Jurkat, Clone E6-1 (cell line): ENCODE measurements at places on chromosomes 11 and 22.

GRCh38 chr11:133390803-133391202, 141.5 kb downstream of the OPCML start:
- DNase-seq = no peak

GRCh38 chr22:26168939-26169314, 335 bp upstream of the SEZ6L start:
- no peak for DNase-seq

GRCh38 chr11:95242091-95242844, 11.3 kb upstream of the SESN3 start:
- no peak for DNase-seq

DNA sequence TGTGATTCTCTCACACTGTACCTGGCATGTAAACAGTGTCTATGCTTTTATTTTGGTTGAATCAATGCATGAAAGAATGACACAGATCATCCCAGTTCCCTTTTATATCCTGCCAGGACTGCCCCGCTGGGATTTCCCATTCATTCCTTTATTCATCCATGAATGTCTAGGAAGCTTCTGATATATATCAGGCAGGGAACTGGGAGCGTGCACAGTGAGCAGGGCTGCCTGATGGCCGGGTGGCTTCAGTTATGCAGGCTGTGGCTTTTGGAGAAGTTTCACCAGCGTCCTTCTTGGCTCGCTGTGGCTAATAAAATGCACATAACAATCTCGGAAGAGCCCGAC, 789.0 kb downstream of the TBC1D22A start:
- no peak for DNase-seq

DNA sequence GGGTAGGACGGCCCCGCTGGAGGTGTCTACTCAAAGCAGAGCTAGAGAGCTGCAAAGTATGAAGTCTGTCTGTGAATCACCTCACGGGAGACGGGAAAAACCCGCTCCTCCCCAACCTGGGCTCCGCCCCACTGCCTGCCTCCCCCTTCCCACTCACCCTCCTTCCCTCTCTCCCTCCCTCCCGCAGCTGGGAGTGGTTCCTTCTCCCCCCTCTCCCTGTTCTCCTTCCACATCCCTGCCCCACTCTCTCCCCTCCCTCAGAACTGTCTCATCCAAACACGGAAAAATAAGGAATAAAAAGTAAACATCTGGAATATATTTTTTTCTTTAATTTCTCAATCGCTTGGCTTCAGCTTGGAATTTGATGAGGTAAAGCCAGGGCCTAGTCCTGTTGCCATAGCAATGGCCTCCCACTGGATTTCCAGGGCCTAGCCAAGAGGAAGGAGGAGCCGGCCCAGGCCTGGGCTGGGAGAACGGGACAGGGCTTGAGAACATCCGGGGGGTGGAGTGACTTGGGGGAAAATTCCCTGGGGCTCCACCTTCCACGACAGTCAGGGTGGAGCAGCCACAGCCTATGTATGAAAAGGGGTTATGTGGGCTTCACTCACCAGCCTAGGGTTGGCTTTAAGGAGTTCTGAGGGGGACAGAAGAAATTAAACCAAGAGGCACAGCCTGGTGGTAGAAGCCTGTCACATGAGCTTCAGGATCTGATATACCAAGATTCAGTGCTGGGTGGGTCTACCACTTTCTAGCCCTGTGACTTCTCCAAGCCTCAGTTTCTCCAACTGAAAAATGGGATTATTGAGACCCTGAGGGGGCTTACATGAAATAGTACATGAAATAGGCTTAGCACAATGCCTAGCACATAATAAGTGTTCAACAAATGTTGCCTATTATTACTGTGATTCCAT, 2.2 kb downstream of the TNKS1BP1 start:
- DNase-seq = no peak

DNA sequence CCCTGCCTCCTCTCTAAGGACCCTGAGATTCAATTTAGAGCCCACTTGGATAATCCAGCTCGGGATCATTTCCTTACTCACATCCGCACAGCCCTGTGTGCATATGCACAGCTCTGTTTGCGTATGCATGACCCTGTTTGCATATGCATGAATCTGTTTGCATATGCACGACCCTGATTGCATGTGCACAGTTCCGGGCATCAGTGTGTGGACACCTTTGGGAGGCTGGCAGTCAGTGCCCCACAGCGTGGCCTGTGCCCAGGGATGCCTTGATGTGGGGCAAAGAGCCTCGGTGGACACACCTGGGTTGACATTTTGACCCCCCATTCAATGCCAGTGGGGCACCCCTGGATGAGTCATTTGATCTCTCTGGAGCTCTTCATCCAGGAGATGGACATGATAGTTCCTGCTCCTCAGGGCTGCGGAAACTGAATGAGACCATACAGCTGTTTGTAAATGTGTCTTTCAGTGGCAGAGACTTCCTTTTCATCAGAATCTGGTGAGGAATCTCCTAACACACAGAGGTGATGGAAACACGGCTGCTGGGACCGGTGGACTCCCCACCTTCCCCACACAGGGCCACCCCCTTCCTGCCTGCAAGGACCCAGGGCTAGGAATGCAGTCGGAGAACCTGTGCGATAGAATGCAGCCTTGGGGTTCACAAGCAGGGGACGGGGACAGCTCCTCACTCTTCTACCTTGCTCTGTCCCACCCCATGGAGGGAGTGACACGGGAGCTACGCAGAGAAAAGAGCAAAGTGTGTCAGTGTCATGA, 41.2 kb downstream of the MYEOV start:
- DNase-seq = no peak

- DNase-seq = no peak
These were observed 2.3 kb downstream of the CCDC86 start for GRCh38 chr11:60844045-60844869.
